Stimulated activated CD4-positive, alpha-beta T cell treated with anti-CD3 and anti-CD28 coated beads, Interleukin-15, amount 100 ng/mL, for 48 hours (primary cell): ENCODE measurements at places on chromosomes 16 and 17.

DNA sequence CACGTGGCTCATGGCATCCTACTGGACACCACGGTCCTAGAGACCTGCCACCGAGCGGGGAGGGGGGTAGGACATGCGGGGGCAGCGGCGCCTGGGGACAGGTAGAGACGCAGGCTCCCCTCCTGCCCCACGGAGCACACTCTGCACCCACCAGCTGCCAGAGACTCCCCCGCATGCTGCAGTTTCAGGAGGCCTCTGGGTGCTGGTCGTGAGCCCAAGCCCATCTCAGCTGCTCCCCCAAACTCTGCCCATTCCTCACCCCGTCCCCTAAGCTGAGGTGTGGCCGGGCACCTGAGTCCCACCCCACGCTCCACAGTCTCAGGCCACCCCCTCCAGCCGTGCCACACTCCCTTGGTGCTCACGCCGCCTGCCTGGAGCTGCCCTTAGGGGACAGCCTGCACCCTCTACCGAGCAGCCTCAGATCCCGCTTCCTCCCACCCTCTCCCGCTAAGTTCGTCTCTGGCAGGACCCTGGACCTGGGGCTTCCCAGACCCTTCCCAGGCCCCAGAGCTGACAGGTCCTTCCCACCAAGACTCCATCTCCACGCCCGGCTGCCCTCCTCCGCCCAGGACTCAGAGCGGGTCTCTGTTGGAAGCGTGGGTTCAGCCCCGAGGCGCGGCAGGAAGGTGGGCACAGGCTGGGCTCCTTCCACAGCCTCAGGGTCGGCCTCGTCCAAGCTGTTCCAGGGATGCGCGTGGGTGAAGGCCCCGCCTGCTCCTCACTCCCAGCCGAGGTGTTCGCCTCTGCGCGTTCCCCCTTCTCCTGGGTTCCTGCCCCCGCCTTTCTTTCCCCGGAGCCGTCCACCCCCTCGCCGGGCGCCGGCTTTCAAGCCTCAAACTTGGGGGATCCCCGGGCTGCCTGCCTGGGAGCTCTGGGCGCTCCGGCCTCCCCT lies 1.3 kb downstream of the RAB40B start:
- DNase-seq = no peak

- DNase-seq = no peak
Measured at GRCh38 chr17:58279736-58280479, 827 bp downstream of the MPO start.

DNA sequence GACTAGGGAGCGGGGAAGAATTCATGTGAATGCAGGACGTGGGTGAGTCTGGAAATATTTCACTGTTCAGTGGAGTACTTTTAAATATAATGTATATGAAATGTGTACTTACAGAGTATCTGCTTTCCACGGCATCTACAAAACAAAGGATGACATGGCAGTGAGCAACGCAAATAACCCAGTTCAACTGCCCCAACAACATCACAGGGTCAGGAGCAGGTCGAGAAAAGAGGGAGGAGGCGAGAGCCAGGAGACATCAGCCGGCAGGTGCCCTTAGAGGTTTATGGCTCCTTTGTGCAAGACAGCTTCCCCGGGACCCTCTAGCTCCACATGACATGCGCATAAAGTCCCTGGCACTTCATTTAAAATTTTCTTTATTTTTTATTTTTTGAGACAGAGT lies 61.1 kb downstream of the PECAM1 start:
- DNase-seq = no peak

DNA sequence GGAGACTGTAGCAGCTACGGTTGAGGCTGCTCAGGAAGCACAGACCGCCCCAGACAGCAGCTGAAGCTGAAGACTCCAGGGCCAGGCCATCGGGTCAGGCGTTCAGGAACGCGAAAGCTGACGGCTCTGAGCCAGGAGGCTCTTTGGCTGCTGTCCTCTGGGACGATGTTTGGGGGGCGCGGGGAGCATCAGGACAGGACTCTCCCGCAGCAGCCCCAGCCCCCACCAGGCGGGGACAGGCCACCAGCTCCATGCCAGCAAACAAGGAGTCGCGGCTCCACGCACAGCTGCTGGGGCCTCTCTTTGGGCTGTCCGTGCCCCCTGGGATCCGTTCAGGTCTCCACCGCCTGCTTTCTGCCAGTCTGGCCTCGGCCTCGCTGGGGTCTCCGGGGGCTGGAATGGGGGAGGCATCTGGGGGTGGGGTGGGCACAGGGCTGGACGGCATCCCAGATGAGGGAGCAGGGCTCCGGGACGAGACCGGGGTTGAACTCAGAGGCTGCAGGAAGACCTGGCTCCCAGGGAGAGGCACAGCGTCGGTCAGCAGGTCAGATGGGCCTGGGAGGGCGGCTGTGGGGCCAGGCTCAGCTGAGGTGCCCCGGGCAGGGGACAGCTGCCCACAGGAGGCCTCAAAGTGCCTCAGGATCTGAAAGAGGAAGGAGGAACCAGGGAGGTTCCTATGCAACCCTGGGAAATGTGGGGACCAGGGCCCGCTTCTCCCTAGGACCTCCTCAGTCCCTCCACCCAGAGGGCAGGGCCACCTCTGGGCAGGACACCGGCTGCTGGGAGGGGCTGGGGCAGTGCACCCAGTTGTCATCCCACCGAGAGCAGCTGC lies 6.3 kb upstream of the CEP131 start:
- DNase-seq = no peak

- DNase-seq = no peak
Measured at GRCh38 chr17:40311575-40311974, 2.6 kb downstream of the RARA start.

GRCh38 chr17:49845321-49845720 lies 2.5 kb downstream of the TAC4 start:
- no peak for DNase-seq

DNA sequence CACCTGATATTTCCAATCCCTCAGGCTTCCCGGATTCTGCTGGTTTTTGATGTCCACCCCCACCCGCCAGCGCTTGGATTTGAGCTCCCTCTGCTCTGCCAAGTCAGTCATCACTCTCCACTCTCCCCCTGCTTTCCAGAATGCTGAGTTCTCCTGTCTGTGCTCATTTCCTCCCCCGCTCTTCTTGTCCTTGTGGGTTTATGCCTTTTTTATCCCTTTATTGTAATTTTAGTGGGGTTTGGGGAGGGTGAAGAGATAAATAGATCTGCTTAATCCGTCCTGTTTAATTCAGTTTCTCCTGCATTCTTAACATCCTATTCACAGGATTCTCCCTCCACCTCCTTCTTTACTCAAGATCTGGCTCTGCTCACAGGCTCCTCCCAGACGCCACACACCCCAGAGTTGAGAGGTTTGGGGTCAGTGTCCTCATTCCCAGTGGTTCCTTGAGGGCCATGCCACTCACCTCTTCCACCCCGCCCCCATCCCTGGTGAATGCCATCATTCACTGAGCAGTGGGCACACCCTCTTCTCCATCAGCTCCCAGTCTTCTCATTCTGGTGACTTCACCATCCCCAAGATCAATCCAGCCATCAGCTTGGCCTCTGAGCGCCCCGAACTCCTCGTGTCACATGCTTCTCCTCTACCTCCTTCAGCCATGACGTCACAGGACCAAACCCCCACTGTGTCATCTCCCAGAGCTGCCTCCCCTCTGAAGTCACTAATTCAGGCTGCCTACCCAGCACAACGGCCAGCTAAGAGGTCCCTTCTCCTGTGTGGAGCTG lies 15.1 kb upstream of the GUCY2D start:
- DNase-seq = no peak

- no peak for DNase-seq
Measured at GRCh38 chr17:75814900-75815373, 29.3 kb downstream of the UNC13D start.

- DNase-seq = no peak
Measured at GRCh38 chr17:49012769-49013255, 15.6 kb downstream of the IGF2BP1 start.

GRCh38 chr16:4882000-4882632 lies 34.8 kb downstream of the UBN1 start:
- no peak for DNase-seq

GRCh38 chr17:51813140-51813783 lies 345.3 kb downstream of the CA10 start:
- no peak for DNase-seq

DNA sequence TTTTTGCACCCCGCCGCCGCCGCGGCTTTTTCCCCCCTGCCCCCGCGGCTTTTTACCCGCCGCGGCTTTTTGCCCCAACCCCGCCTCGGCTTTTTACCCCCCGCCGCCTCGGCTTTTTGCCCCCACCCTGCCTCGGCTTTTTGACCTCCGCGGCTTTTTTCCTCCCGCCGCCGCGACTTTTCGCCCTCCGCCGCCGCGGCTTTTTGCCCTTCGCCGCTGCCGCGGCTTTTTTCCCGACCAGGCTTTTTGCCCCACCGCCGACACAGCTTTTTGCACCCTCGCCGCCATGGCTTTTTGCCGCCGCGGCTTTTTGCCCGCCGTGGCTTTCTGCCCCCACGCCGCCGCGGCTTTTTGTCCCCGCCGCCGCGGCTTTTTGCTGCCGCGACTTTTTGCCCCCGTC lies 137.0 kb upstream of the TP53TG3D start:
- no peak for DNase-seq

- no peak for DNase-seq
Measured at GRCh38 chr17:73342050-73342522, 30.3 kb upstream of the CDC42EP4 start.

DNA sequence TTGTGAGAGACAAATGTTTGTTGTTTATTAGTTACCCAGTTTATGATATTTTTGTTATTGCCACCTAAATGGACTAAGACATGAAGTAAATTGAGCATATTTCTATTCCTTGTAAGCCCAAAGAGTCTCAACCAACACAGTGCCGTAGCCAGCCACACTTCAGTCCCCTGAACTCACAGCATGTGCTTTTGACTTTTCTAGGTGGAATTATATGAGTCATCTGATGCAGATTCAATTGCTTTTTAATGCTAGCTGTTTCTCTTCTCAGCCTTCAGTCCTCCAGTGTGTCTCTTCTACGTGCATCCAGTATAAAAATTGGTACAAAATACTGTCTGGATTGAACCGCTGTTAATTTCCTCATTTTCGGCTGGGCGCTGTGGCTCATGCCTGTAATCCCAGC lies 39.0 kb downstream of the IQCK start:
- no peak for DNase-seq

DNA sequence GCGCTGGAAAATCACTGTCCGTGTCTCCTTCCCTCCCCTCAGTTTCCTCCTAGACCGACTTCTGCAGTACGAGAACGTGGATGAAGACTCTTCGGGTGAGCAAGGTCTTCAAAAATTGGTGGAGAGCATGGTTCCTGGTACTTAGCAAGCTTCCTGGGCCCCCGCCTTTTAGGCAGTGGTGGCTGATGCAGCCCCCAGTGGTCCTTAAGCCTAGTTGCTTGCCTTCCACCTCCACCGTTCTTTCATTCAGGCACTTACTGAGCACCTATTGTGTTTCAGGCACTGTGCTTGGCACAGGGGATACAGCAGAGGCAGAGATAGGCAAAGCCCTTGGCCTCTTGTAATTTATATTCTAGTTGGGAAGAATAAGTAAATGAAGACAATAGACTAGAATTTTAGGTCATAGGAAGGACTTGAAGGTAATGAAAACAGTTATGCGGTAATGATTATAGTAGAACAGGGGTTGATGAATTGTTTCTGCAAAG lies 767 bp downstream of the INO80E start:
- no peak for DNase-seq

DNA sequence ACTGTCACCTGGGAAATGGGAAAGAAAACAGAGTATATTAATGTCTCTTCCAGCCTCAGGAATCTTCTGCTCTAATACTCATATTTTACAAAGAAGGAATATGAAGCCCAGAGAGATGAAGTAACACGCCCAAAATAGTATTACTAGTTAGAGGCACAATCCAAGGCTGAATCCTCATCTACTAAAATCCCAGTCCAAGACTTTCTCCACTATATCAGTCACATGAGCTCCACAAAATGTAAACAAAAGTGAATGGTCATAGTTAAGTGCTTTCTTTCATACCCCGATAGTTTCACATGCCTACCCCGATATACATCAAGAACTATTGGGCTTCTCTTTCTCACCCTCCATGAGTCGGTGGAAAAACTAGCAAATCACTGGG lies 965 bp downstream of the INTS2 start:
- DNase-seq = no peak

DNA sequence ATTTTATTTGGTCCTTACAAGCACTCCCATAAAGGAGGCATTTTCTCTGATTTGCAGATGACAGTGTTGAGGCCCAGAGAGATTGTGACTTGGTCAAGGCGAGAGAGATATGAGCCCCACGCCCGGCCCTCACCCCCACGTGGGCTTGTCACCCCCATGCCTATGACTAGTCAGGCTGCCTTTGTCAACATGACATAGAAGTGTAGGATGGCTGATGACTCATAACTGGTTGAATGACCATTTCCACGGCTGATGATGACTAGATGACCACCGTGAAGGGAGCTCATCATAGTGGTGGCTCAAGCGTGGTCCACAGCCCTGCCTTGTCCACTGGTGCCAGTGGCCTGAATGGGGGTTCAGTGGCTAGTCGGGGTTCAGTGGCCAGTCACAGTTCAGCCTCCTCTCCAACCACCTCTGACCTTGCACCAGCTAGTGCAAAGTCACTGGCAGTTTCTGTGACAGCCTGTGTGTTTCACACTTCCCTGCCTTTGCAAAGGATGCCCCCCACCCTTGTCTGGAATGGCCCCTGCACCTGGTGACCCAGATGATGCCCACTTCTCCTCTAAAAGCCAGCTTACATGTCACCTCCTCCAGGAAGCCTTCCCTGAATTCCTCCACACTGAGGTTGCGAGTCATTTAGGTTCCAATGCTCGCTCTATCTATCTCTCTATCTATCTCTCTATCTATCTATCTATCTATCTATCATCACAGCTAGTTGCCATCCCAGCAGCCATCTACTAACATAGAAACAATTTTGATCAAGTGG lies 3.8 kb upstream of the WSCD1 start:
- DNase-seq = no peak

DNA sequence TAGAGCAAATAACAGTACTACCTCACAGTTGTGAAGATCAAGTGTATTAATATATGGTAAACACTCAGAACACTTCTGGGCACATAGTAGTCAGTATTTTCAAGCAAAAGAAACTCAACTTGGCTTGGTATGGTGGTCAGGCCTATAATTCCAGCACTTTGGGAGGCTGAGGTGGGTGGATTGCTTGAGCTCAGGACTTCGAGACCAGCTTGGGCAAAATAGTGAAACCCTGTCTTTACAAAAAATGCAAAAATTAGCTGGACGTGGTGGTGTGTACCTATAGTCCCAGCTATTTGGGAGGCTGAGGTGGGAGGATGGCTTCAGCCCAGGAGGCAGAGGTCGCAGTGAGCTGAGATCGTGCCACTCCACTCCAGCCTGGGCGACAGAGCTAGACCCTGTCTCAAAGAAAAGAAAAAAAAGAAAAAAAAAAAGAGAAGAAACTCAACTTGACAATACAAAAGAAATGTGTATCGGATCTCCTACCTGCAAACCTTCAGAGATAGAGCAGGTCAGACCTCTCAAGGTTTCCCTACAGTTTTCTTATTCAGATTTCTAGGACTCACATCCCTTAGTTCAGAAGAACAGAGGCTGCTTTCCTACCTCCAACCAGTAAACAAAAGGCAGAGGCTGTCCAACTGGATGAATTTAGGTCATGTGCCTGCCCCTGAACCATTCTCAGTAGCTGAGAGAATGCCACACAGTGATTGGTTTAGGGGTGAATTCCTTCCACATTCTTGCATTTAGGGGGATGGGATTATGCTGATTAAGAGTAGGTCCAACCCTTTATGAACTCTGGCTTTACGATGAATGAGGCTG lies 1.7 kb upstream of the KPNA2 start:
- DNase-seq = no peak

- no peak for DNase-seq
Measured at GRCh38 chr17:3809135-3809534, 8.1 kb upstream of the ITGAE start.

GRCh38 chr16:50801036-50801435 lies 59.1 kb downstream of the CYLD start:
- no peak for DNase-seq

- DNase-seq = no peak
Measured at GRCh38 chr17:45143767-45144198, 4.5 kb upstream of the HEXIM1 start.

- DNase-seq = no peak
Measured at GRCh38 chr16:84334058-84334457, 34.3 kb upstream of the ATP2C2 start.
